Kidney glomerular epithelial cell (primary cell): ENCODE measurements at places on chromosomes 13 and 19.

DNA sequence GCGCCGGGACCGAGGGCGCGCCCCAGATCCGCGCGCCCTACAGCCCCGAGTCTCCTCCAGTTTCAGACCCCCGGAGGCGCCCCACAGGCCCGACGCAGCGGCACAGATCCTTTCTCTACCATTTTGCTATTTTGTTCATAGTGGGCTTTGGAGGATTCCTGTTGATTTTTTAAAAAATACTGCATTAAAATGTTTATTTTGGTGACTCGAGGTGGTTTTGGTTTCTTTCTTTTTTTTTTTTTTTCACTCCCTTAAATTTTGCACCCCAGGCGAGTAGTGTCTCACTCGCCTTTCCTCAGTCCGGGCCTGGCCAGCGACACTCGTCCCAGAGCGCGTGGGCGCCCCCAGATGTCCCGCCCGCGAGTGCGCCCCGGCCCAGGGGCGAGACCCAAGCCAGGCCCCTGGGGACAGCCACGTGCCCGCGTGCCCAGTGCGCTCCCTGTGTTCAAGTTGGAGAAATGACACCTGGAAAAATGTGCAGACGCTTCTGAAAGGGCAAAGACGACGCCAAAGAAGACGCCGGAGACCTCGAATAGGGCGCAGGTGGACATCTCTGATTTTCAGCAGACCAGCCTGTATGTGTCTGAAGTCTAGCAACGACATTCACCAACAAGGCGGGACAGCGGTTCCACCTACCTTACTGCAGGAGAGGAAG is 471 bp upstream of the INSR start:
- no peak for DNase-seq

- DNase-seq, result no peak
Observed at GRCh38 chr19:4559569-4559968, at the start of gene SEMA6B. TSS of gene SEMA6B (minus strand) at chr19:4559684. CDS start at chr19:4558457, 1,227 bp downstream.

DNA sequence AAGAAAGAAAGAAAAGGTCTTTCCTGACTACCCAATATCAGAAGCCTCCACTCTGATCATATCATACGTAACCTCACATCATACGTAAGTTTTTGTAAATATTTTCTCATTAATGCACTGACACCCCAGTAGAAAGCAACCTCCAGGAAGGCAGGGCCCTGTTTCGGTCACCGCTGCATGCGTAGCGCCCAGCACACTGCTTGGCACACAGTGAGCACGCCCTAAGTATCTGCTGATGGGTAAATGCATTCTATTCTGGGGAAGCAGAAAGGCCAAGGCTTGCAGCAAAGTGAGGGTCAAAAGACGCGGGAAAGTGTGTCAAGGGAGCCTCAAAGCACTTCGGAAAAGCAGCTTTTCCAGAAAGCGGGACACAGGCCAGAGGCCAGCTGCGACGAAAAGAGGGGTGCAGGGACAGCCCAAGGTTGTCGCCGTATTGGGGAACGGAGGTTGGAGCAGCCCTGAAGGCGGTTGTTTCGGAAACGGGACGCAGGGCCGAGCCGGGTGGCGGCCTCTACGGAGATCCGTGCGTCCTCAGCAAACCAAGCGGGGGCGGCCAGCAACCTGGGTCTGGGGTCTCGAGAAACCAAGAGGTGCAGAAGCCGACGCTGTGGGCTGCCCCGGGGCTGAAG is 463 bp downstream of the SUGP1 start:
- no peak for DNase-seq

DNA sequence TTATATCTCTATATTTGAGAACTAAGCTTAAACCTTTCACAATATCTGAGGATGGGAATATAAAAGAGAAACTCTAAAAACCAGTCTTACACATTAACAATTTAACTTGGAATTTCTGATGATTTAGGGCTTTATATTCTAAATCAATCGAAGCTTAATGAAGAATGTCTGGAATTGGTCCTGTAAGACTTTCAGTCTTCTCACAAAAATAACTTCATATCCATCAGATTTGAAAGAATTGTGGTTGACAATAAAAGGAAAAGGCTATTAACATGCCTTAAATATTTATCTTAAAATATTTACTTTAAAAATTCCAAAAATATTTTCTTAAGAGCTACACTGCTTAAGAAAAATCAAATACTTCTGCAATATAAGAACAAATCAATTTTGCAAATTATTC is 27.3 kb downstream of the MYCBP2 start:
- no peak for DNase-seq

DNA sequence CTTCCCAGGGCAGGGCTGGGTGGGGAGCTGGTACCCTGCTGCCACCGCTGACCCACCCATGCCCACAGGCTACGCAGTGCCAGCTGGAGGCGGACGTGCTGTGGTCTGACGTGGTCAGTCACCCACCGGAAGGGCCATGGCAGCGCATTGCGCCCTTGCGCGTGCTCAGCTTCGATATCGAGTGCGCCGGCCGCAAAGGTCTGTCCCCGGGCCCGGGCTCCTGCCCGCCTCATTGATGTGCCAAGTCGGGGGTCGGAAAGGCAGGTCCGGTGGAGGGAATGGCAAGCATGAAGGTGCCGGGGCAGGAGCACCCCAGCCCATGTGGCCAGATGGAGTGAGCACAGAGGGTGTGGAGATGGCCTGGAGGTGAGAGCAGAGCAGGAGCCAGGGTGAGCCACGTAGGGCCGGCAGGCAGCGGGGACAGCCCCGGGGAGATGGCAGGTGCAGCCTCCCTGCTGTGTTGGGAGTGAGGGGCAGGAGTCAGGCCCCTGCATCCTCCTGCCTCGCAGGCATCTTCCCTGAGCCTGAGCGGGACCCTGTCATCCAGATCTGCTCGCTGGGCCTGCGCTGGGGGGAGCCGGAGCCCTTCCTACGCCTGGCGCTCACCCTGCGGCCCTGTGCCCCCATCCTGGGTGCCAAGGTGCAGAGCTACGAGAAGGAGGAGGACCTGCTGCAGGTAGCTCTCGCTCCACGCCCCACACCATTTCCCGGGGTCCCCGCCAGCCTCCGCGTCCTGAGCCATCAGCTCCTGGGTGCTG is 16.0 kb upstream of the SPIB start:
- no peak for DNase-seq

- DNase-seq, result no peak
Observed at GRCh38 chr19:29708554-29709439, 6.3 kb downstream of the C19orf12 start.
